ENCODE measurements at places on chromosomes 3 and 15. TPM values are rescaled to one million over a fixed set of nuclear protein-coding genes. Genes with fewer than 3 reads are reported as not detected.

The CTDSPL gene
- total RNA-seq: 47.4 TPM

The RAD54L2 gene
- total RNA-seq: 11.9 TPM

The IL12A gene
- total RNA-seq: 1.4 TPM

The GP5 gene
- total RNA-seq: not detected

The BLM gene
- total RNA-seq: 25.7 TPM

The MRPL46 gene
- total RNA-seq: 54.4 TPM

The FAM43A gene
- total RNA-seq: 9.6 TPM

The GCSAM gene
- total RNA-seq: not detected

The SNTN gene
- not detected for total RNA-seq

The SCAANT1 gene
- total RNA-seq: not detected

The FBXL2 gene
- total RNA-seq: 23.2 TPM

The DYNC1LI1 gene
- 78.6 TPM for total RNA-seq

The OXTR gene
- total RNA-seq: 1.1 TPM

The RETNLB gene
- total RNA-seq: not detected

The CCDC50 gene
- 47.5 TPM for total RNA-seq

The SLC12A8 gene
- total RNA-seq: not detected

The LEKR1 gene
- total RNA-seq: not detected

The HHLA2 gene
- not detected for total RNA-seq

The SLC22A13 gene
- not detected for total RNA-seq

The C3orf52 gene
- not detected for total RNA-seq

The MYNN gene
- total RNA-seq: 25.7 TPM

The NECTIN3 gene
- not detected for total RNA-seq

The TXNRD3 gene
- total RNA-seq: 21.5 TPM

The PLCL2 gene
- not detected for total RNA-seq

The GOLGA6L4 gene
- 0.58 TPM for total RNA-seq

The PIGZ gene
- total RNA-seq: not detected

The SPINK8 gene
- not detected for total RNA-seq

The EIF2A gene
- 269 TPM for total RNA-seq

The SPSB4 gene
- not detected for total RNA-seq

The MORC1 gene
- not detected for total RNA-seq

The C3orf62 gene
- total RNA-seq: 1.7 TPM

The PPP1R14D gene
- total RNA-seq: not detected

The ARRDC4 gene
- 3.7 TPM for total RNA-seq

The HCLS1 gene
- total RNA-seq: not detected

The UBE3A gene
- 118 TPM for total RNA-seq

The ARGFX gene
- not detected for total RNA-seq

The ZNF609 gene
- total RNA-seq: 17.0 TPM

All from G401 (cell line).